Muscle of leg (tissue), 16 donors: ENCODE measurements at places on chromosomes 7 and 10. TPM values are rescaled to one million over a fixed set of nuclear protein-coding genes. Genes with fewer than 3 reads are reported as not detected.

Gene JCAD
- 21.0 TPM for polyA plus RNA-seq

DNA sequence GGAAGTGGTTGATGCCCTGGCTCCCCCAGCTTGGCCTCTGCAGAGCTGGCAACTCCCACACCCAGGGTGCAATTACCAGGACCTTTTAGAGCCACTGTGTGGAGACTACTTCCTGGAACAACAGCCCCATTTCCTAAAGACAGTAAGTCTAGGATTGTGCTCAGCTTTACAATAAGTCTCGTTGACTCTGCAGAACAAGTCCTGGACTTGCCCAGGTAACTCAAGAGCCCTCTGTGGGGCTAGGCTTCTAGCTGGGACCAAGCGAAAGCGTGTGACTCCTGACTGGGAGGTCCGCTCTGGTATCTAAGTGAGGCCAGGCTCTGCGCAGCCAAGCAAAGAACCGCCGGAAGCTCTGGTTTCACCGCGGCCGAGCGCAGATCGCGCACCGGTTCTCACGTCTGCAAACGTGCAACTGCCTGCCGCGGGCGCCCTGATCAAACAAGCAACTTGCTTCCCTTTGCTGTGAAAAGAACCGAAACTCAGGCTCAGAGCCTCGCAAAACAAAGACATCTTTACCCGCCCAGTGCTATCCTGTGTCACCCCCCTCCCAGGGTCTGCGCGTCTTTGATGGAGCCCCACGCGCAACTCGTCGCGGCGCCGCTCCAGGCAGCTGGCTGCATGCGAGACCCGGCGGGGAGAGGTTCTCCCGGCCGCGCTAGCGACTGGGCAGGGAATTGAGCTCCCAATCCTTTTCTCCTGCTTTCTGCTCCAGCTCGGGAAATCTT lies 4.4 kb upstream of the PDLIM1 start:
- peak; percentile 38 for DNase-seq

Gene TRIM50
- 0.44 TPM for polyA plus RNA-seq

- peak; percentile 94 for DNase-seq
Measured at GRCh38 chr10:30751678-30752331, 122.3 kb upstream of the LYZL2 start.

Gene DMBT1
- polyA plus RNA-seq: 0.75 TPM

Gene ITPRID1
- 0.77 TPM for polyA plus RNA-seq

GRCh38 chr7:99098824-99099498 lies 44.9 kb downstream of the SMURF1 start:
- DNase-seq: no peak

Gene CLCN1
- 0.59 TPM for polyA plus RNA-seq

DNA sequence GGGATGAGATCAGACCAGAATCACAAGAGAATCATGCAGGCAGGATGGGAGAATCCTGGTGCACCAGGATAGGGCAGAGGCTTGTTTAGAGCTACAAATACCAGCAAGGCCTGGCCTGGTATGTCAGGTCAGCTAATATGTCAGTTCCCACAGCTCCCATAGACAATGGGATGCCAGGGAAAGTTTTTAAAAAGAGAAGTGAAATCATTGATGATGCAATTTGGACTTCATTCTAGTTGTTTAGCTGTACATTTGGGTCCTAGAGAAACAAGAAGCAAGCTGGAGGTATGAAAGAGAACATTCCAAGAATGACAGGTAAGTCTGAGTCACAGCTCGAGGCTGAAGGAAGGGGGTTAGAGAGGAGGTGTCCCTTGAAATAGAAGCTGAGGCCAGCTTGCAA lies 45.2 kb downstream of the GPR141 start:
- peak; percentile 55 for DNase-seq

- peak; percentile 65 for DNase-seq
Measured at GRCh38 chr10:27527666-27528295, 23.7 kb downstream of the RAB18 start.

DNA sequence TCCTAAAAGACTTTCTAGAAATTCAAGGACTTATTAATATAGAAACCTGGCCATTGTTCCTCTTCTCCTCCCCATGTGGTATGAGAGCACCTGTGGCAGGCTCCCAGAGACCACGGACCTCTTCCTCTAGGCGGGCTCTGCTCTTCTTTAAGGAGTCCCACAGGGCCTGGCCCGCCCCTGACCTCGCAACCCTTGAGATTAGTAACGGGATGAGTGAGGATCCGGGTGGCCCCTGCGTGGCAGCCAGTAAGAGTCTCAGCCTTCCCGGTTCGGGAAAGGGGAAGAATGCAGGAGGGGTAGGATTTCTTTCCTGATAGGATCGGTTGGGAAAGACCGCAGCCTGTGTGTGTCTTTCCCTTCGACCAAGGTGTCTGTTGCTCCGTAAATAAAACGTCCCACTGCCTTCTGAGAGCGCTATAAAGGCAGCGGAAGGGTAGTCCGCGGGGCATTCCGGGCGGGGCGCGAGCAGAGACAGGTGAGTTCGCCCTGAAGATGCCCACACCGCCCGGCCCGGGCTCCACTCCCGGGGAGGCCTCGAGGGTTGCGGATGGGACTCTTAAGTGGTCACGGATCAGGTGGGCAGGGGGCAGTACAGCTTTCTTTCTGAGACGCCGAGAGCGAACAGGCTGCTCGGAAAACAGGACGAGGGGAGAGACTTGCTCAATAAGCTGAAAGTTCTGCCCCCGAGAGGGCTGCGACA lies at the start of gene SLC26A4:
Gene SLC26A4 (plus strand): TSS at position 448 of the 700 bp plus-strand sequence. CDS start 814 bp downstream, outside the sequence.
- DNase-seq: no peak

Gene GIMAP4
- 17.7 TPM for polyA plus RNA-seq

DNA sequence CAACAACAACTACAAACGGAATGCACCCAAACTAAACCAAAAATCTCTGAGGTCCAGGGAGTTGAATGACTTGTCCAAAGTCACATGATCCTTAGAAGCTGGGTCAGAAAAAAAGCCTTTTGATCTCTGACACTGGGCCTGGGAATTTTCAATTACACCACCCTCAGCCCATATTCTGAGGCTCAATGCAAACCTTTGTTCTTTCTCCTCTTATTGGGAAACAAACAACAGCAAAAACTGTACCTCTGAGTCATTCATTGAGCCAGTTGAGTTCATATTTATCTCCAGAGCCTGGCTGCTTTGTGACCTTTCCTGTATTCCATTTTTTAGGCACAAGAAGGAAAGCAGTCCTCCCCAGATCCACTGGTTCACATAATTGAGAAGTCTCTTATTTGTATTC lies 51.2 kb upstream of the SORCS1 start:
- no peak for DNase-seq

Gene GLCCI1
- 14.2 TPM for polyA plus RNA-seq

DNA sequence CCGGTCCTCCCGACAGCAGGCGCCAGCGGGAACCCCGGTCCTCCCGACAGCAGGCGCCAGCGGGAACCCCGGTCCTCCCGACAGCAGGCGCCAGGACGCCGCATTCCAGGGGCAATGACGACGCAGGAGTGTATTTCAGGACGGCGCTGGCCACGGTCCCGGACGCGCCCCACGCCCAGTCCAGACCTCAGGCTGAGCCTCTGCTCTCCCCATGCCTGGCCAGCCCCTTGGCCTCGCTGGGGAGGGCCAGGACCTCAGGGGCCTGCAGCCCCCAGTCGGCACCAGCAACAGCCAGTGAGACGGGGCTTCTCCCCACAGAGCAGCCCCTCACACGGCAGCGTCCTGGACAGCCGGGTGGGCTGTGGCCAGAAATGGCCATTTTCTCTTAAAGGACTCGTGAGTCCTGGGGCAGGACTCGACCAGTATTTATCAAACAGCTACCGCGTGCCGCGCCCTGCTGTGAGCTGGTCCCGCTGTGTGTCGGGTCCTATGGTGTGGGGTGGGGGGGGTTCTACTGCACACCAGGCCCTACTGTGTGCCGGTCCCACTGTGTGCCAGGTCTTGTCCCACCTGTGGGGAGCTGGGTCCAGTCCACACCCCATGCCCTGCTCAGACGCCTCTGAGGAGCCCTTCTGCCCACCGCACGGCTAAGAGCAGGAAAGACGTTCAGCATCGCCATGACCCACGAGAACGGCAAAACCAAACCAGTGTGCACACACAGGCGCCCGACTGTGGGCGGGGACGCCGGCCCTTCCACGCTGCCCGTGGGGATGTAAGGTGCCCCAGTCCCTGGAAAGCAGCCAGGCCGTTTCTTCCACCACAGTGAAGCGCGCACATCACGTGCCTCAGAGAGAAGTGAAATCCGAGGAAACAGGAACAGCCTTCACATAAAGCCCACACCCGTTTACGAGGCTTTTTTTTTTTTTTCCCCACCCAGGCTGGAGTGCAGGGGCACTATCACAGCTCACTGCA lies 33.3 kb downstream of the GET4 start:
- DNase-seq: peak; percentile 83

Gene ZNF25
- 11.8 TPM for polyA plus RNA-seq

Gene OR2A7
- polyA plus RNA-seq: 1.3 TPM

DNA sequence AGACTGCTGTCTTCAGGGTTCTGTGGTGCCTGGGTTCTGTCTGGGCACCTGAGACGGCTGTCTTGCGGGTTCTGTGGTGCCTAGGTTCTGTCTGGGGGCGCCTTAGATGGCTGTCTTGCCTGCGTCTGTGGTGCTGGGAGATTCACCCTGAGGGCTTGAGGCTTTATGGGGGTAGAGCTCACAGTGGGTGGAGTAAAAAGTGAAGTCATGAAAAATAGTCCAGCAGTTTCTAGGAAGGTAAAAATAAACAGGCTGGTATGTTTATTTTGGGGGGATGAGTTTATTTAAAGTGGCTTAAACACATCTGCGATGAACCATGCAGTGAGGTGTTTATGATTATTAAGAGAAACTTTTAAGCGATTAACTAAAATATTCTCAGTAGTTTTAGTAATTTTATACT lies 64.2 kb downstream of the NKX6-2 start:
- DNase-seq: no peak

Gene C10orf67
- polyA plus RNA-seq: 0.23 TPM

DNA sequence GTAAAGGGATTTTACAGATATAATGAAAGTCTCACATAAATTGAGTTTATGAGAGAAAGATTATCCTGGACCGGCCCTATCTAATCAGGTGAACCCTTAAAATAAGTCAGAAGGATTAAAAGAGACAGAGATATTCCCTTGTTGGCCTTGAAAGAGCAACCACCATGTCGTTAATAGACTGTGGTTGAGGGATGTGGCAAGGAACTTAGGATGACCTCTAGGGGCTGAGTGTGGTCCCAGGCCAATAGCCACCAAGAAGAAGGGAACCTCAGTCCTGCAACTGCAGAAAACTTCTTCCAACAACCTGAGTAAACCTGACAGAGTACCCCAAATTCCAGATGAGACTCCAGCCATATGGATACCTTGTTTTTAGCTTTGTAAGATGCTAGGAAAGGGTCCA lies 121.5 kb downstream of the POLR1F start:
- DNase-seq: no peak

DNA sequence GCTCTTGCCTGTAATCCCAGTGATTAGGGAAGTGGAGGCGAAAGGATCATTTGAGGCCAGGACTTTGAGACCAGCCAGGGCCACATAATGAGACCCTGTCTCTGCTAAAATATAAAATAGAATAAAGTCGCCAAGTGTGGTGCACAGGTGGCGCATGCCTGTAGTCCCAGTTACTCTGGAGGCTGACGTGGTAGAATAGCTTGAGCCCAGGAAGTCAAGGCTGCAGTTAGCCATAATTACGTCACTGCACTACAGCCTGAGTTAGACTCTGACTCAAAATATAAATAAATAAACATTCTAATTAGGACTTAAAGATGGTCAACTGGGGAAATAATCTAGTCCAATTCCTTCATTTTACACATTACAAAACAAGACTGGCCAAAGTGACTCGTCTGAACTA lies 768 bp downstream of the CHCHD2 start:
- DNase-seq: peak; percentile 74

DNA sequence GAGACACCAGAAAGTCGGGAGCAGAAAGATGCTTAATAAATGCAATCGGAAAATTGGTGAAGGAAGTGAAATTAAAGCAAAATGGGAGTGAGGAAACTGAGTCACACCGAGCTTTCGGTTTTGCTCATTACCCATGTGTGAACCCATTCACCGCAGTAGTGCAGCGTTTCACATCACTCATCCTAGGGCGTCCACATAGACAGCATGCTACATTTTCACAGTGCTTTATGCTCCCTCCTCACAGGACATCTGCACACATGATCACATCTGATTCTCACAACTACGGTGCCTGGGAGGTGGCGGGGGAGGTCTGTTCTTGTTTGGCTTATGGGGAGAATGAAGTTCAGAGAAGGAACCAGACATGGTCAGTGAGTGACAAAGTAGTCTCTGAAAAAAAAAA lies 36.6 kb upstream of the ATP6V0A4 start:
- no peak for DNase-seq

DNA sequence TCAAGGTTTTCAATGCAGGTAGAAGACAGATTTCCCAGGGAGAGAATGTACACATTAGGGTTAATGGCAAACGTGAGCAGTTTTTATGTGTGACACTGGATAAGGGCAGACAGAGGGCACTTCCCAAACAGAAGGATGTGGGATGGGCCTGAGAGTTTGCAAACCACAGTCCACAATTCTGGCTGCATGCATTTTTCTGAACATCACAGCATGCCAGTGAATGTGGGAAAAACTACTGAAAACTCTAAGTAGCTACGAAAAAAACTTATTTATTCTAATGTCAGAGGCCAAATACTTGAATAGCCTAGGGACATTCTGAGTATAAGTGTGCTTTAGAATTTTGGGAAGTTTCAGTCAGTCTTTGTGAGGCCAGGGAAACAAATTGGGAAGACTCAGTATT lies 145.9 kb downstream of the NRCAM start:
- DNase-seq: no peak

DNA sequence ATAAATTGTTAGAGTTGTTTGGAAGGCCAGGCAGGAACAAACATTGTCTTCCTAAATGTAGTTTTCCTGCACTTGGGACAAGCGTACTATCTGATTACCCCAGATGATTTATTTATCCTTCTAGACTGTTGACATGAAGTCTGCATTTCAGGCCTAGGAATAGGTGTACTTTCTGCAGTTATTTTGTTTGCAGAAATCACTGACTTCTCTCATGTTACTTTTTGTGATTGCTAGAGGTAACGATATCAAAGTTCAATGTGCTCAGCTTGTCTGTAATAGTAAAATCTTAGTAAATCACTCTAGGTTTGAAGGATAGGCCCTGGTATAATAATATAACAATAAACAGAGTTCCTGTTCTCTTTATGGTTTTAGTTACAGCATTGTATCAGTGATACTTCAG lies 75.4 kb upstream of the HDAC9 start:
- no peak for DNase-seq

- no peak for DNase-seq
Measured at GRCh38 chr10:52451817-52452216, 137.7 kb downstream of the DKK1 start.

DNA sequence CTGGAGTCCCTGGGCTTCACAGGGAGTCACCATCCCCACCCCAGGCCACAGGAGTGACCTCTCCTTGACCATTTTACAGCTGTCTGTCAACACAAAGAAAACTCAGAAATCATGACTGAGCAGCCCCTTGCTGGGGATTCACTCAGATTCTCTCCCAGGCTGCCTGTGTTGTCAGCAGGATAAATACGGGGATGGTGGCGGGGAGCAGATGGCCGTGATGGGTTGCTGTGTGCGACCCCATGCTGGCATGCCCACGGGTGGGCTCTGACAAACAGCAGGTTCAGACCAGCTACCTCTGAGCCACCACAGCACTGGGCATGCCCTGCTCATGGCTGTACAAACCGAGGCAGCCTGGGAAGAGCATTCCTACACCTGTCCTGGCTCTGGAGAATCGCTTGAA lies 136.1 kb downstream of the SLIT1 start:
- DNase-seq: no peak

GRCh38 chr10:36465604-36466379 lies 659.6 kb upstream of the ANKRD30A start:
- no peak for DNase-seq

Gene NEUROD6
- 0.16 TPM for polyA plus RNA-seq
